Ecto neural progenitor cell (in vitro differentiated cells): ENCODE measurements at places on chromosomes 11 and 22.
A peak's percentile ranks its signal among the peaks of the same experiment; 100 is the strongest.

DNA sequence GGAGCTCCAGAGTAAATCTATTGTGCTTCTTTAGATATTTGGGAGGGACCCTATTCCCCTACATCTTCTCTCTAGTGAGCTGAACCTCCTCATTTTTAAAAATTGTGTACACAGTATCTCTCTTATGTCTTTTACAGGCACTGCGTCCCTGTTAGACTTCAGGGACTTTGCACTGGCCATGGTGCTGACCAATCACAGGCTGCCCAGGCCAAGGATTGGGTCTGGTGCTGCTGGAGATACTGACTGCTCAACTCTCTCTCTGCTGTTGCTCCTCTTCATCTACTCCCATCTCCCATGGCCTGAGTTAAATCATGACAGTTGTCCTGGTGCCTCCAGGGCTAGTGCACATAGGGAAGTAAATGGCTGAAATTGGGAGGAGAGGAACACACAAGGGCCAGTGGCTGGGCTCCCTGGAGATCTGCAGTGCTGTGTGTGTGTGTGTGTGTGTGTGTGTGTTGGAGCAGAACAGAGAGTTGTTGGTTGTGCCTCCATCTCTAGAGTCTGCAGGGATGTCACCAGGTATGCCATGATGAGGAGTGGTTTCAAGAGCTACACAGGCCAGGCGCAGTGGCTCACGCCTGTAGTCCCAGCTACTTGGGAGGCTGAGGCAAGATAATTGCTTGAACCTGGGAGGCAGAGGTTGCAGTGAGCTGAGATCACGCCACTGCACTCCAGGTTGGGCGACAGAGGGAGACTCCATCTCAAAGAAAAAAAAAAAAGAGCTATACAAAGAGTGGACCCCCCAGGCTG is 155.3 kb downstream of the ST3GAL4 start:
- DNase-seq: no peak

DNA sequence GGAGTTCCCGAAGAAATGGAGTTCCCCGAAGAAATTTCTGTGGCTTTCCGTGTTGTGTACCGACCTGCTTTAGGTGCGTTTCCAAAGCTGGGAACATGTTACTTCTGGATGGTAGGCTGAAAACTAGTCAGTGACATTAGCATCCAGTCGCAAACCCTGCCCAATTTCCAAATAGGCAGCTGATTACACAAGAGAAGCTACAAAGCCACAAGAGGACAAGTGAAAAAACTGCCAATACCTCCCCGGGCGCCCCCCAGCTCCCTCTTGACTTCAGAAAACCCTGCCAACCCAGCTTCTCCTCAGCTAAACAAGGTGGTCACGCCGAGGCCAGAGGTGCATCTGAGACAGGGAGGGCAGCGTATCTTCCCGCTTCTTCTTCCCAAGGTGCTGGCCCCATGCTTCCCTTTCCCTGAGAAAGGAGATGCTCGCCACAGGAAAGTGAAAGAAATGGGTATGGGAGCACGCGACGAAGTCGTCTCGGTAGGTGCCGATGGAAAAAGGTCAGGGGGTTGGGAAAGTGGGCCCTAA is 551 bp downstream of the AGBL2 start:
- peak; percentile 52 for DNase-seq

DNA sequence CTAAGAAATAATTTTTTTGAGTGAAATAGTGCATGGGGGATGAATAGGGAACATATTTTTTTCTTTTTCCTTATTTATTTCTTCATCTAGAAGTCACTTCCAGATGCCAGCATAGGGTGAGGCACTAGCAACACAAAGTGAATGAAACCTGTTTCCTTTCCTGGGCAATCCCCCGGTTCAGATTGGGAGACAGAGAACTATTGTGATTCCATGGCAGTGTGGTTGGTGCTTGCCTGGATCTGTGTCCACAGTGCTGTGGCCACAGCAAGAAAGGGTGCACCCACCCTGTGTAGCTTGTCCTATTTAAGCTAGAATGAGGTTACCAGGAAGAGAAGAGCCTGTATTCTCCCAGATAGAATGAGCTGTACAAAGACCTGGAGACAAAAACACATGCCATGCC is 57.6 kb downstream of the SLC5A1 start:
- no peak for DNase-seq

- DNase-seq: no peak
Measured at GRCh38 chr11:122897606-122898210, 15.1 kb downstream of the JHY start.

DNA sequence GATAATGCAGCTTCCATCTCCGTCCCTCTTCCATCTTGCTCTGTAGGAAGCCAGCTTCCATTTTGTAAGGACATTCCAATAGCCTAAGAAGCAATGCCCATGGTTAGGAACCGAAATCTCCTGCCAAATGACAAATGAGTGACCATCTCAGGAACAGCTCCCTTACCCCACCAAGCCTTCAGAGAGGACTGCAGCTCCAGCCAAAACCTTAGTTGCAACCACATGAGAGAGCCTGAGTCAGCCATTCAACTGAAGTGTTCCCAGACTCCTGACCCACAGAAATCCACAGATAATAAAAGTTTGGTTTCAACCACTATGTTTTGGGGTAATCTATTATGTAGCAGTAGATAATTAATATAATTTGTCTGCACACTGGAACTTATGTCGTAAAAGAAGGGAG is 51.7 kb upstream of the LDLRAD3 start:
- DNase-seq: no peak

DNA sequence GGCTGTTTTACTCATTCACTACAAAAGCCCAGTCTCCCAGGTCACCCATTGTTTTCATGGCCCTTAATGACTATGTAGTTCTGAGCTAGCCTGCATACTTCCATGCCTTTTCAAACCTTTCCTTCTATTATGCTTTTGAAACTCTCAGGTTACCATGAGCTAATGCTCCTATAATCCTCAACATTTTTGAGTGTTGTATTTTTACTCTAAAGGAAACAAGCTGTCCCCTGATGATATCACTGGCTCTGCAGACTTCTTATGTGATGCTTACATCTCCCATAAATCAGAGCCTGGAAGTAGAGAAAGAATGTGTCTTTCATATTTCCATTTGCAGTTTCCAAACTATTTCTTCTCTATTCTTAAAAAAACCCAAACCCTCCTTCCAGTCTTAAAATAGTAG is 159.0 kb upstream of the RAG2 start:
- no peak for DNase-seq

- DNase-seq: peak; percentile 87
Measured at GRCh38 chr11:123654566-123655081, at the start of gene SCN3B. Gene SCN3B (minus strand): TSS chr11:123654624. CDS start chr11:123653801, 823 bp downstream.

DNA sequence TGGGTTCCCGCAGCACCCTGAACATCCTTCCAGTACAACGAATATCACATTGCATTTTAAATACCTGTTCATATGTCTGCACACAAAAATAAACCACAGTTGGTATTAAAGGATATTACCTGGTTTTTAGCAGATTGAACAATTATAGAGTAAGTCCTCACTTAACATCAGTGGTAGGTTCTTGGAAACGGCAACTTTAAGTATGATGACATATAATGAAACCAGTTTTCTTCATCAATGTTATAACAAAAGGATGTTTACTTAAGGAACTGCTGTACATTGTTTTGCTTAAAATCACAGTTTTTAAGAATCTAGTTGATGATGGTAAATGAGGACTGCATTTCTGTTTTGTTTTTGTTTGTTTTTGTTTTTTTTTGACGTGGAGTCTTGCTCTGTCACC is 28.0 kb downstream of the TRIM66 start:
- no peak for DNase-seq

DNA sequence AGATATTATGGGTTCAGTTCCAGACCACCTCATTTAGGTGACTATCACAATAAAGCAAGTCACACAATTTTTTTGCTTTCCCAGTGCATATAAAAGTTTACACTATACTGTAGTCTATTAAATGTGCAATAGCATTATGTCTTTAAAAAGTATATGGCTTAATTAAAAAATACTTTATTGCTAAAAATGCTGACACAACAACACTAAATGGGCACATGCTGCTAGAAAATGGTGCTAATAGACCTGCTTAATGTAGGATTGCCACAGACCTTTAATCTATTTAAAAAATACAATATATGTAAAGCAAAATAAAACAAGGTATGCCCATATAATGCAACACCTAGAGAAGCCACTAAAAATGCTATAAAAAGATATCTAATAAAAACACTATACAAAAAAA is 27.1 kb upstream of the OR5AK2 start:
- DNase-seq: no peak

- DNase-seq: no peak
Measured at GRCh38 chr11:76251576-76251975, 45.3 kb upstream of the WNT11 start.

GRCh38 chr11:30567120-30567519 is 19.0 kb downstream of the MPPED2 start:
- DNase-seq: no peak

DNA sequence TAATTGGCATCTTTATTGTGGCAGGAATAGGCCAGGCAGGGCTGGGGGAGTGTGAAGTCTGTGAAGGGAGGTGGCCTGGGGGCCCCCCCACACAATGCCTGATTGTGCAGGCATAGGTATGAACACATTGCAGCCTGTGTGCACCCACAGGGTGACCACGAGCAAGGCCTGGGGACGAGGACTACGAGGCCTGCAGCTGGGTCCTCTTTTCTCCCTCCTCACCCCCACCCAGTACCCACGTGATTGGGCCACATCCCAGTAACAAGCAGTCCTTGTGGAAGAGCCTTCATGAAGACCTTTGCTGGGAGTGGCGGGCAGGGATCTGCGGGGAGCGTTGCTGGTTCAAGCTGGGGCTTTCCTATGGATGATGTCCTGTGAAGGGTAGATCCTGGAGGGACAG is 29.3 kb downstream of the ZBTB16 start:
- DNase-seq: no peak

DNA sequence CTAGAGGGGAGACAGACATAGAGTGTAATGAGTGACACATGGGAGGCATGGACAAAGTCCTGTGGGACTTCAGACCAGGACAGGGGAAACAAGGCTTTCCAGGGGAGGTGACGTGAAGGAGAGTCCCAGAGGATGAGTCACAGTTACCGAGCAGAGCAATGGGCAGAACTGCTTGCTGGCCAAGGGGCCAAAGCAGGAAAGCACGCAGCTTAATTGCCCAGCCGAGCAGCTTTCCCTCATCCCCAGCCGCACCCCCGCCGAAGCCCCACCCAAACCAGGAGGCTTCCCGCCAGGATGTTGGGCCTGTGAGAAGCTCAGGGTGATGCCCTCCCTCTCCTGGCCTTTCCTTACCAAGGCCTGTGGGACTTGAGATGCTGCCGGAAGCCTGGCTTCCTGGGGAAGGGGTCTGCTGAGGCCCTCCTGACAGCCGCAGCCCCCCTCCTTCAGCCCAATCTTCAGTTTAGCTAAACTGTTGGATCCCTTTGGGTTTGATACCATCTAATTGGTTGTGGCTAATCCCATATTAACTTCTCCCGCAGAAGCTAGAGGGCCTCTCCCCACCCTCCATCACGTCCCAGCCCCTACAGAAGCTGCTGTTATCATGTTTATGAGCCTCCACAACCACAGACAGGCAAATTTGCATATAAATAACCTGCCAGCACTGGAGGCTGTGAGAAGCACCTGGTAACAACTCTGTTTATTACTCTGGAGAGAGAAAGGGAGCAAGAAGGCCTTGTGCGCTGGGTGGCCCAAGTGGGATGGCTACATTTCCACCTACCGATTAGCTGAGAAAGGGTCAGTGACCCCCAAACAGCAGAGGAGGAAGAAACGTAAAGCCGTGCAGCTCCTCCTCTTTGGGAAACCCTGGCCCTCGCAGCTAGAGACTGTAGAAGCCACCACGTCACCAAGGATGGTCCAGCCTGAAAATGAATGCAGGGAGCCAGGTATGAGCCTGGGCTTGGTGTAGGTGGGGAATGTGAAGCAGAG is 80.0 kb downstream of the TRIM29 start:
- DNase-seq: peak; percentile 60

- peak; percentile 90 for DNase-seq
Measured at GRCh38 chr11:42407341-42407740, 904.5 kb upstream of the API5 start.

DNA sequence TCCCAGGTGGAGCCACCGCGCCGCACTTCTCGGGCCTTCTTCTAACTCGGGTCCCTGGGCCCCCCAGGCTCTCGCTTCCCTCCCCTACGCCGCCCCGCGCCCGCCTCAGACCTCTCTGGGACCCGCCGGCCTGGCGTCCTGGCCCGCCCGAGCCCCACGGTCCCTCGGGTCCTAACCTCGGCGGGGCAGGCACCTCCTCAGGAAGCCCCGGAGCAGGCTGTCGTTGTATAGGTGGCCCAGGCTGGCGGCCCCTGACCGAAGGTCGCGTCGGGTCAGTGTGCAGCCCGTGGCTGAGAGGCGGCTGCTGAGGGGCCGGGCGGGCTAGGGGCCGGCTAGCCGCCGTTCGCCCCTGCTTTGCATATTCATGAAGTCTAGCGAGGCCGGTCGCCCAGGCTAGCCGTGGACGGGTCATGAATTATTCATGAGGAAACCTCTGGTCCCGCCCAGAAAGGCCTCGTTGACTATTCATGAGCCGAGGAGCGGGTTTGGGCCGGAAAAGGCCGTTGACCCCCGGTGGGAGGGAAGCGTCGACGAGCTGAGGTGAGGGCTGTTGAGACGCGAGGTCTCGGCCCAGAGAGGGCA is at the start of gene HORMAD2:
HORMAD2 (plus strand) TSS at position 513 of the 582 bp plus-strand sequence. CDS start 13,489 bp downstream, outside the sequence.
- peak; percentile 94 for DNase-seq

DNA sequence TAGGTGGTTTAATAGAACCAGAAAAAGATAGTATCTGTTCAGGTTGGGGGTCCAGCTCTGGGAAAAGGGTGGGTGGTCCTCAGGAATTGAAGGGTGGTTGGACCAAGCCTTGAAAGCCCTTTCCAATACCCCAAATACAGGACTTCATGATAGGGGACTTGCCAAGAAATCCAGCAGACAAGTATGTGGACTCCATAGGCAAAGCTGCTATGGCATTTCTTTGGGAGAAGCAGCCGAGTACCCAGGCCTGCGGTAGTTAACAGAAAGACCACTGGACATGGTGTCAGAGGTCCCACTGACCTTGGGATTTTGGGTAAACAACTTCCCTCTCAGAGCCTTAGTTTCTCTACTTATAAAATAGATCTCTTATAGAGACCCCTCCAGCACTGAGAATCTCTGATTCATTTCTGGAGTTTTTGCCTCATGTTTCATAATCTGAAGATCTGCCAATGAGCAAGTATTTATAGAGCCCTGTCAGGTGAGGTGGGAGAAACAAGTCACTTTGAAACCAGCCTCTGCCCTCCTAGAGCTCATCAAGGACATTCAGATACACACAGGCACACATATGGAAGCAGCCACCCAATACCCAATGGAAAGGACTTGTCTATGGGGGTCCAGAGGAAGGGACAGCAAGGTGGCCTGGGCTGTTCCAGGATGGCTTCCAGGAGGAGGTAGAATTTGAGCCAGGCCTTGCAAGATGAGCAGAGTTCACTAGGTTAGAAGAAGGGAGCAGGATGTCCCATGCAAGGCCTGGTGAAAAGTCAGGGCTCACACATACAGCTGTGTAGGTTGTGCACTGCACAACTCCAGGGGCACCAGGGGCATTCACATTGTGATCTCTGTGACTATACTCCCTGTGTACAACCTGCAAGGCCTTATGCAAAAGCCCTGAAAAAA is 31.0 kb upstream of the ACCSL start:
- DNase-seq: peak; percentile 34

GRCh38 chr22:27472975-27473374 is 328.6 kb downstream of the MN1 start:
- DNase-seq: no peak

GRCh38 chr11:126440792-126441514 is 85.5 kb downstream of the ST3GAL4 start:
- peak; percentile 94 for DNase-seq
